ENCODE measurements at places on chromosomes 16 and 17.

- no peak for DNase-seq
Observed at GRCh38 chr17:3575511-3575910, 17.9 kb upstream of the TRPV3 start.

- no peak for DNase-seq
Observed at GRCh38 chr16:72996291-72997062, 51.5 kb downstream of the ZFHX3 start.

DNA sequence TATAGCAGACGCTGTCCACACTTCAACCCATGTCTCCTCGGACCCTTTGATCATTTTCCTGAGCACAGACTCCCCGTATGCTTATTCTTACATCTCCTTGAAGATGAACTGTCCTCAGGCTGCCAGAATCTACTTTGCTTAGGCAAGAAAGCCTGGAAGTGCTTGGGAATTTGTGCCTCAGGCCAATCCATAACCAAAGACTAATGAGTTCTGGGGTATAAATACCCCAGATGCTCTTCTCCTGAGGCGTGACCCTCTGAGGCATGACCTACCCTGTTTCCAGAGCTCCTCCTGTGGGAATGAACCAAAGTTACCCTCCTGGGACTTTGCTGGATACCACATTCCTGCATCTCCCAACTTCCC lies 10.1 kb upstream of the TEKT3 start:
- no peak for DNase-seq

DNA sequence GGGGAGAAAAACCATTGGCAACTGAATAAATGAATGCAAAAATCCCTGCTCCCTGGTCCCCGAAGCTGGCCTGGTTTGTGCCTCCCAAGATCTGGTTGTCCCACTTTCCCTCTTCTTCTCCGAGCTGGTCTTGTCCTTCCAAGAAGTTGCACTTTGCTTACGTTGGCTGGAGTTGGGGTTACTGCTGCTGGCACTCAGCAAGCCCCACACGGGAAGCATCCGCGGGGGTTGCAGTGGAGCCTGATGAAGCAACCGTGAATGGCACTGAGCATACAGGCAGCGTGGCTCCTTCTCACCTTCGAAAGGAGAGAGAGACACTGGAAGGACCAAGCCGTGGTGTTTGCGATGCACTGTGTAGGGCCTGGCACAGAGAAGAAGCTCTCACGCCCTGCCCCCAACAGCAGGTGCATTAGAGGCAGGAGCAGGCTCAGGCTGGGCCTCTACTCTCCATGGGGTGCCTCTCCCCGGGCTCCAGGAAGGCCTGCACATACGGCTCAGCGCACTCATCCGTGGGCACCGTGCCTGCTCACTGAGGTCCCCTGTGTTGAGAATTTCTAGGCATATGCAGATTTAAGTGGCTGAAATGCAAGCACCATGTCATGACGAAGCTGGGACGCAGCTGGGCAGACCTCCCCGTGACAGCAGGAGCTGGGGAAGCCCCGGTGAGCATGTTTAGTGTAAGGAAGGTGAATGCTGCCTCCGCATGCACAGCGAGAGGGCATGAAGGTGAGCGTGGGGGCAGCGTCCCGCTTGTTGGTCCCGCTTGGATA lies 12.1 kb downstream of the CA5A start:
- DNase-seq = no peak

GRCh38 chr17:46166692-46167249 lies 26.5 kb downstream of the KANSL1 start:
- DNase-seq = no peak

- DNase-seq = no peak
Observed at GRCh38 chr16:62216837-62217236, 180.6 kb upstream of the CDH8 start.

- peak; percentile 42 for DNase-seq
Observed at GRCh38 chr16:84970447-84971127, 40.7 kb downstream of the ZDHHC7 start.

DNA sequence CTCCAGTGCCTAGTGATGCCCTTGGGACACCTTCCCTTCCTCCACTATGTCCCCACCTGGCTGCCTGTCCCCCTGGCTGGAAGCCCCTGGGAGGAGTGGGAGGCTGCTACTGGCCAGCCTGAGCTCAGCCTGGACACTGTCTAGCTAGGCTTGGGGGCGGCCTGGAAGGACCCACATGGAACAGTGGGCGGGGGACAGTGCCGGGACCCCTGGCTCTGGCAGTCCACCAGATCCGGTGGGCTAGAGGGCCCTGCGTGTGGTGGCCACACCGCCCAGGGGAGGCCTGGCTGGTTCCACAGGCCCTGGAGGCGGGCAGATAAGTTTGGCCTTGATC lies 388.0 kb upstream of the TNRC6C start:
- DNase-seq = no peak
